ENCODE measurements at places on chromosomes 6 and 20. TPM values are rescaled to one million over a fixed set of nuclear protein-coding genes. Genes with fewer than 3 reads are reported as not detected.

DNA sequence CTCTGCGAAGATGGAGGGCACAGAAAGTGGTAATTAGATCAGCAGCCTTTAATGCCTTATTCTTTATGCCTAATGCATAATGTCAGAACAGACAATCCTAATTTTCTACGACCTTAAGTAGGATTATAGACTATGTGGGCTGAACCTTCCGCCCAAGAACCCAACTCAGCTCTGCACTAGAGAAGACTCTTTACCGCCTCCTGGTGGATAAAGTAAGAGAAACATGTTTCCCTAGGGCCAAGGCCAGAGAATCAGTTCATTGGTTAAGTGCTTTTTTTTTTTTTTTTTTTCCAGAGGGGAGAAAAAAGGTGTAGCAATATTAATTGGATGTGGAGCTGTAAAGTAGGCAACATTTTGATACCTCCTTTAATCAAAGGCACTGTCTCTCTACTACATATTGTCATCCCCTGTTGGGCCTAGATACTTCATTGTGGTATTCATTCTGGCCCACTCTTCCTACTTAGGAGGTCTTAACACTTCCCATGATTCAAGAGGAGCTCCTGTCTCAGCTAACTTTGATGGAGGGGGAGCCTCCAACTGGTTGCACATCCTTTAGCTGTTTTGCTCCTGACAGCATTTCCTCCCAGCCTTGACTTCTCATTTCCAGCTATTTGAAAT is 124.9 kb upstream of the NRN1 start:
- no peaks in the 10 kb centered on the region for H3K4me1 ChIP-seq
- H3K36me3 ChIP-seq: no peaks in the 10 kb centered on the region
- no peak for DNase-seq
- H3K4me3 ChIP-seq: no peak overlapping the region
- no peaks in the 10 kb centered on the region for H3K27me3 ChIP-seq

PRSS35 gene
- total RNA-seq: not detected

IER3 gene
- 17.8 TPM for total RNA-seq

GRCh38 chr6:116449565-116449964 is 11.6 kb upstream of the CALHM6 start:
- H3K27me3 ChIP-seq: no peaks in the 10 kb centered on the region
- no peaks in the 10 kb centered on the region for H3K36me3 ChIP-seq
- no peak overlapping the region for H3K4me3 ChIP-seq

DNA sequence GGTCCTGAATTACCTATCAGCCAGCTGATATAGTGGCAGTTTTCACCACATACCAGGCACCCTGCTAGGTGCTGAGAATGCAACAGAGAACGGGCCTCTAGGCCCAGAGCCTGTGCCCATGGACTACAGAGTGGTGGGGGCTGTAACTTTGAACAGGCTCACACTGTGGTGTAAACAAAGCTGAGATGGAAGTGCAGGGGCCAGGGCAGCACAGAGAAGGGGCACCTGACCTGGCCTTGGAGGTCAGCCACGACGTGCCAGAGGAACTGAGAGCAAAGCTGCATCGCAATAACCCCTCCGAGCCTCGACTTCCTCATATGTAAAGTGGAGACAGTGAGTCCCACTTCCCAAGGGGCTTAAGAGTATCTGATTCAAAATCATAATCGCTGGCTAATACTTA is 105.8 kb downstream of the MAFB start:
- no peak overlapping the region for H3K27ac ChIP-seq
- no peak for DNase-seq
- no peaks in the 10 kb centered on the region for H3K4me1 ChIP-seq
- H3K4me3 ChIP-seq: no peak overlapping the region
- no peaks in the 10 kb centered on the region for H3K36me3 ChIP-seq

PROKR2 gene
- not detected for total RNA-seq

- no peak for DNase-seq
- H3K4me1 ChIP-seq: no peaks in the 10 kb centered on the region
- H3K27me3 ChIP-seq: no peaks in the 10 kb centered on the region
Measured at GRCh38 chr6:16355699-16356446, 117.5 kb downstream of the GMPR start.

- no peak overlapping the region for H3K27ac ChIP-seq
- H3K27me3 ChIP-seq: no peaks in the 10 kb centered on the region
- no peak overlapping the region for H3K4me3 ChIP-seq
- no peaks in the 10 kb centered on the region for H3K4me1 ChIP-seq
- no peaks in the 10 kb centered on the region for H3K36me3 ChIP-seq
Measured at GRCh38 chr6:105667056-105667455, 264.2 kb upstream of the PREP start.

DNA sequence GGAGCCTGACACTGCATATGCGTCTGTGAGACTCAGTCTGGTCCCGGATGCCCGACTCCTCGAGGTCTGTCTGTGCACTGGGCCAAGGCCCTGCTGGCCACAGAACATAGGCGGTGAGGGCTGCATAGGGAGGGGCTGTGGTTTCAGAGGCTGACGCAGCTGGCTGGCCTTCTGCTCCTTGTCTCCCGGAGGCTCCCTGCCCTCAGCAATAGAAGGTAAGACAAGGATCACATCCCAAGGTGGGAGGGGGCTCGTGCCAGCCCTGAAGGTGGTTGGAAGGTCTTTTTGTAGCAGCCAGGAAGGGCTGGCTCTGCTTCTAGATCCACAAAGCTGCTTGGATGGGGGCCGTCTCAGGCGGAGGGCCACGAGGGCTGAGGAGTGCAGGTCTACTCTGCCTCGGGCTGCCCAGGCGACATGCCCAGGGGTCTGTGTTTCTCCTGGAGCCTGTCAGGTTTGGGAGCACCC is 239.8 kb upstream of the SULF2 start:
- DNase-seq: peak; percentile 6
- H3K4me3 ChIP-seq: no peak overlapping the region
- no peaks in the 10 kb centered on the region for H3K4me1 ChIP-seq
- no peaks in the 10 kb centered on the region for H3K36me3 ChIP-seq
- H3K27me3 ChIP-seq: no peaks in the 10 kb centered on the region

OPRM1 gene
- not detected for total RNA-seq
